GM19239 (cell line): ENCODE measurements at places on chromosomes 3 and 15.
A peak's percentile ranks its signal among the peaks of the same experiment; 100 is the strongest.

DNA sequence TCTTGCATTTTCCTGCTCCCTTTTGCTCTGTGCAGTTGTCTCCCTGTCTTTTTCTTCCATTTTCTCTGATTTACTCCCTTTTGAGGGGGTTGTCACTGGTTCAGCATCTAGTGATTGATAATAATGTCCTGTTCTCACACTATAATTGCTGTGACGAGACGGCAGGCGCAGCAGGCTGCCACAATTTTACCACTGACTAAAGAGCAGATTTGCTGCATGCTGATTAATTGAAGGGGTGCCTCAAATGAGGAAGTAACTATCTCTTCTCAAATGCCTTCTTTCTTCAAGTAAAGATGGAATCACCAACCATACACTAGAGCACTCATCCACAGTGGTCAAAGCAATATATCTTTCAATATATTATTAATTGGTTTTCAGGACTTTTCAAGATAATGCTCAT lies 219.3 kb downstream of the CBLB start:
- no peak for DNase-seq

GRCh38 chr15:91537856-91538255 lies 315.7 kb upstream of the SLCO3A1 start:
- DNase-seq, result no peak

DNA sequence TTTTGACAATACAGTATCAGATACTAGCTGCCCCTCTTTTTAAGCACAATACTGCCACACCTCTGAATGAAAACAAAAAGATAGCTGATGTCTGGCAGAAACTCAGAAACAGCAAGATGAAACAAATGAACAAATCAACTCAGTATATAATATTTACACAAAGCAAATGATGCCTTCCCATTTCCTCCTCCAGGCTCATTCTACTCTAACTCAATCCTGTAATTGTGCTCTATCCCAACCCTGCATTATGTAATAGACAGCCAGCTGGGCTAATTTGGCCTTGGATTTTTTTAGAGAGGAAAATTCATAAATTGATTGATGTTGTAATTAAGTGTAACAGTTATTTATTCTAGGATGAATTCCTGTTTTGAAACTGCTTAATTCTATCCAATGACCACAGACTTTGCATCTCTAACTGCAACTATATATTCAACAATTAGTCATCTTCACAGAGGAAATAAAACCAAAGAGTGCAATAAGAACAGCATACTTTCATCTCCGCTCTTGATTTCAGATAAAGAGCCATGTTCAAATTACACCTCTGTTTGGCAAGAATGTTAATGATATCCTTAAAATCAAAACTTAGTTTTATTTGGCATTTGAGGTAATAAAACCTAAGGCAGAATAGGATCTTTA lies 6.1 kb downstream of the ATG3 start:
- no peak for DNase-seq

DNA sequence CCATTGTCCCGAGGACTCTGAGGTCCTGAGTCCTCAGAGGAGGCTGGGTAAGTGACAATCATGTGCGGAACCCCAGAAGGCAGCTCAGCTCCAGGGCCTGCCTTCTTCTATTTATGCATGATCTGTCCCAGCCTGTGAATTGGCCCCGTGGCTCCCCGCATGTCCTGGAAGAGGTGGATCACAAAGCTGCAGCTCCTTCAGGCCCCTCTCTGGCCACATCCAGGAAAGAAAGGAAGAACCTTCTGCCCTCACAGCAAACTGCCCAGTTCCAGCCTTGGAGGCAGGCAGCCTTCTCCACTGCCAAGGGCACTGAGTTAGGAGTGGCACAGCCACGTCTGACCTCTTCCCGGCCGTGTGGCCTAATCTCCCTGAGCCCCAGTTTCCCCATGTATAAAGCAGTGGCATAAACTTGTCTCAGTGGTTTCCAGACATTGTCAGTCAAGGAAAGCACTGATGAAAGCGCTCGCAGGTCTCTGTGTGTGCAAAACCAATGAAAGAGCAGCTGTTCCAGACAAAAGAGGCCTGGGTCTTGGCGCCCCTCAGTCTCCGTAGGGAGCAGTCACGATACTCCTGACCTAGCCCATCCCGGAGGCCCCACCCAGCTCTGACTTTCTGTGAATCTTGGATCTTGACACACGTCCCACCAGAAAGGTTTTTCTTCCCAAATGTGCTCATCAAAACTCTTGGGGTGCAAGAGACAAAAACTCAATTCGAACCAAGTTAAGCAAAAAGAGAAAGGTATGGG lies 497.3 kb downstream of the SHQ1 start:
- no peak for DNase-seq

GRCh38 chr3:195896361-195897080 lies 11.8 kb downstream of the TNK2 start:
- DNase-seq, result no peak

- DNase-seq, result no peak
These were observed 392.6 kb upstream of the ADAMTS9 start for GRCh38 chr3:65080432-65080831.

- no peak for DNase-seq
These were observed 57.2 kb upstream of the TIPARP start for GRCh38 chr3:156617145-156617544.

- DNase-seq, result no peak
These were observed 73.5 kb upstream of the XCR1 start for GRCh38 chr3:46100812-46101211.

- DNase-seq, result no peak
These were observed 68.1 kb downstream of the DNAJB8 start for GRCh38 chr3:128398586-128398985.

- DNase-seq, result peak; percentile 15
These were observed 985 bp downstream of the TRPC1 start for GRCh38 chr3:142724682-142725356.

GRCh38 chr3:56976651-56977560 lies 83.6 kb upstream of the SPATA12 start:
- no peak for DNase-seq
